ENCODE measurements at places on chromosomes 12 and 14.

DNA sequence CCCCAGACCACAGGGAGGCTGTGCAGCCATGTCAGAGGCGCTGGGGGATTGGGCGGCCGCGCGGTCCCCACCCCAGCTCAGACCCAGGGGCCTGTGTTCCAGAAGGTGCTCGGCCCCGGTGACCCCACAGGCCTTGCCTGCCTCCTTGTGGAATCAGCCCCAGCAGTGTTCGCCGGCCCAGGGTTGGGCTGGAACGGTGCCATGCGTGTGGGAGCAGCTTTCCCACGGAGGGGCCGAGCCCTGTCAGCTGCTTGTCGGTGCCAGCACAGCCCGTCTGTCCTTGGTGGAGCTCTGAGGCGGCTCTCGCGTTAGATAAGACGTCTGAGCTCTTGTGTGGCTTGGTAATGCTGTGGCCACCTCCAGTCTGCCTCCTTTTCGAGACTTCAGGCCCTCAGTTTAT, 8.5 kb downstream of the ZFYVE21 start:
- DNase-seq = no peak

DNA sequence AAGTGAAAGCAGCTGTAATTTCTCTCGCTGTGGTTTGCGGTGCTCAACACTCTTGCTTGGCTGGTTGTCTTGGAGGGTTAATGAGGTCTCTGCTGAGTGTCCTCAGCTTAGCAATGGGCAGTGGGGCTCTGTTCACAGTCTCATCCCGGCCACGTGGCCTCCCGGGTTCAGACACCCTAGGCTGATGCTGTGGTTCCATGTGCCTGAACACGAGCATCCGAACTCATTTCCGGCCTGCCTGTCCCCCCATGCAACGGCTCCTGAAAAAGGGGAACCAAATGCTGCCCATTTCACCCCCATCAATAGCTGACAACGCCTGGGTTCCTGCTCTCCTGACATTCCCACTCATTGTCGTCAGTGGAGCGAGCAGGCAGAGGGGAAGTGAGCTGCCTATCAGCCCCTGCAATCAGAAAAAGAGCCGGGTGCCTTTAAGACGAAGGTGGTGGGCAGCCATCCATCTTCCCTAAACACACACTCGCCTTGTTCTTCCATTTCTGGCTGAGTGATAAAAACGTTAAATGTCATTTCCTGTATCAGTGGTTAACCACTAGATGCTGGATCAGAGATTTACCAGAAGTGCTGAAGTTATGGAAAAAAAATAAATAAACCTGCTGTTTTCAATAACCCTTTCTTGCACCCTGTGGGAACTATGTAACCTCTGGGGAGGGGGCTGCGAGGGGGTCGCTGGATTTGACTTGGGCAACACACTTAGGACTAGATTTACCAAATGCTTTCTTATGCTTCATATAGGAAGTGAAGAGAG, 60.3 kb upstream of the BCL2L14 start:
- peak; percentile 53 for DNase-seq

DNA sequence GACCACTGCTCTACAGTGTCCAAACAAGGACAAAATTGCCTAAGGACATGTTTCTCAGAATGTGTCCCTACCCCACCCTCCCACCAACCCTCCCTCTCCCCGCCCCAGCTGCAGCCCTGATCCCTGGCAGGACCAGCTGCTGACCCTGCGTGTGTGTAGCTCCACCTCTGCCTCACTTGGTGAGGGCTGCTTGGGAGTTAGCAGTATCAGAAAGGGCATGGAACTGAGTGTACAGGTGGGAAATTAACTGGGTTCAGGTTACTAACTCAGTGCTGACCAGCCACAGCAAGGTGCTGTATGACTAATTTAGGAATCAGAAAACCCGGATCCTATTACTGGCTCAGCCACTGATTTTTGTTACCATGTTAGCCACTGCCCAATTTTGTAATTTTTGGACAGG, 11.3 kb upstream of the PLEKHD1 start:
- no peak for DNase-seq

DNA sequence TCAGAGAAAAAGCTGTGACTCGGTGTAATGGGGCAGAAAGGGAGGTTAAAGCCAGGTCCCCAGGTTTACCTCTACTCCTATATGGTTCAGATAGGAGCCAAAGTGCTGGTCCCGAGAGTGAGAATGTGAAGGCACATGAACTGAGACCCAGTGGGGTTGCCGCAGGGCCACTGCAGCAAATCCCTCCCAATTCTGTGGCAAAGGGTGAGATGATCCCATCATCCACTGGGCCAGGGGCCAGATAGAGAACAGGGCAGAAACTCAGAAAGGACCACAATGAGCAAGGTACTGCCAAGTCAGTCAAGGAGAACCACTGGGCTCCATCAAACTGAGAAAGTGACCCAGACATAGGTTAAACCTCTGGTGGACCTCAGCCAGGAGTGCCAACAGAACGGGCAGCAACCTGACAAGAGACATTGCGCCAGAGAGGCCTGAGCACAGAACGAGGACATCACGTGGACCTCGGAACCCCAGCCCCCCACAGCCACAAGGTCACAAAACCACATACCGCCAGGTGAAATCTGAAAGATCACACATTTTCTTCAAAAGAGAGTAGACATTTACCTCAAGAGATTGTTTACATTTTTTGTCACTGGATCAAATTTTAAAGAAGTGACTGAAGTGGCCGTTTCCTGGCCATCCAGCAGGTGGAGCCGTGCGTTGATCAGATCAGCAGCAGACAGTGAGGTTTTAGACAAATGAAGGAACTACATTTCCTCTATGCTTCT, 20.5 kb upstream of the ITPR2 start:
- DNase-seq = peak; percentile 58

GRCh38 chr14:53953002-53953827, 3.4 kb downstream of the BMP4 start:
- peak; percentile 89 for DNase-seq

DNA sequence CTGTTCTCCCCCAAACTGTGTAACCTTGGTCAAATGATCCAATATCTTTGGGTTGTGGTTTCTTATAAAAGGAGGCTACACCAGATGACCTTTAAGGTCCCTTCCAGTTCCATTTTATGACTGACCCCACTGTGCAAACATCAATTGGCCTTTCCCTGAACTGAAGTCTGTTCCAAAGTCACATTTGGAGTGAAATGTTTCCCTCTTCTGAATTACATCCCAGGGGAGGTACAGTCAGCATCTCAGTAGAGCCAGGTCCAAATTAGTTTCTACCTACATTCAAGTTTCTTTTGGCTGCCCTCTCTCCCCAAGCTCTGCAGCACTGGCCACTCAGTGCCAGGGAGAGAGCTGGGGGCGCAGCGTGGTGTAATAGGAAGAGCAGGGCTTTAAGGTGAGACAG, 34.4 kb downstream of the LIMA1 start:
- DNase-seq = no peak

DNA sequence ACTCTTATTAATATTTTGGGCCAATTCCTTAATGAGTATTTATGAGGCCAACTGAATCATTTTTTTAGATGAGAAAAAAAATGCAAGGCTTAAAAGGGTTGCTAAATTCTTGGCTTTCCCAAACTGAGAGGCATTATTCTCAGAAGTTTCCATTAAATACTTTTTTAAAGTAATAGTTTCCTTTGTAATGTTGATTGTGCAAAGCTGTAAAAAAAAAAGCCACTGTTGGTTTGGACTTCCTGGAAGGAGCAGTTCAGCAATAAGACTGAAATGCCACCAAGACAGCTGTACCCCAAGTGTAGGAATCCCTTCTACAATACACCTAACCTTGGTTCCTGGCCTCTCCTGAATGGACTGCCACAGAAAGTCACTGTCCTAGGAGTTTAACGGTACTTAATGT, 231.3 kb downstream of the MON2 start:
- no peak for DNase-seq

GRCh38 chr12:93846936-93847516, 169.9 kb downstream of the CRADD start:
- no peak for DNase-seq

GRCh38 chr12:88594780-88595179, 14.5 kb upstream of the KITLG start:
- no peak for DNase-seq

DNA sequence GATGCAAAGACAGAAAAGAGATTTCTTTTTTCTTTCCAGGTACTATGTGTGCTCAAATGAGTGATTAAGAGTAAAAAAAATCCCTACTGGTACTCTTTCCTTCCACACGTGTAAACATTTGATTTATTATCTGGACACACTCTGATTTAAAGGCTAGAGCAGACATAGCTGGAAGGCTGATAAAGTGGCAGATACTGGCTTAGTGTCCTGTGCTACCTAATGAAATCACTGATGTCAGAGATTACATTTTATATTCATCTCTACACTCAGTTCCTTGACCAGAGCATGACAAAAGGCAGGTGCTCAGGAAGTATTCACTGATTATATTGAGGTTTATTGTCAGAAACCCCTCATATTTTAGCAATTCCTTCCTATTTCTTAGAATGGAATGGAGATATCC, 136.6 kb upstream of the SLC38A2 start:
- no peak for DNase-seq

DNA sequence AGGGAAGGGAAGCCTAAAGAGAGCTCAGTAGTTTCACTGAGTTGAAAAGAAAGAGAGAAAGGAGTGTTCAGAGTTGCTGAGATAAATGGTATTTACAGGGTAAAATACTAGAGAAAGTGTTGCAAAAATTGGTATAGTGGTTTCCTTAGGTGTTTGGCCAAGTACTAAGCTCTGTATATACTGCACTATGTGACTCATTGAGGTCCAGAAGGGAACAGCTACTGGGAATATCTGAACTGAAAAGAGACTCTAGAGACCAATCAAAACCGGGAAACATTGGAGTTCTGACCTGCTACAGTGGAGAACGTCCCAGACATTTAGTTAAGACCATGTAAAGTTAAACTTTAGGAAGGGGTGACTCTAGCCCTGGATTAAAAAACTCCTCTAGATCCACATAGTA, 42.7 kb upstream of the ALX1 start:
- no peak for DNase-seq

DNA sequence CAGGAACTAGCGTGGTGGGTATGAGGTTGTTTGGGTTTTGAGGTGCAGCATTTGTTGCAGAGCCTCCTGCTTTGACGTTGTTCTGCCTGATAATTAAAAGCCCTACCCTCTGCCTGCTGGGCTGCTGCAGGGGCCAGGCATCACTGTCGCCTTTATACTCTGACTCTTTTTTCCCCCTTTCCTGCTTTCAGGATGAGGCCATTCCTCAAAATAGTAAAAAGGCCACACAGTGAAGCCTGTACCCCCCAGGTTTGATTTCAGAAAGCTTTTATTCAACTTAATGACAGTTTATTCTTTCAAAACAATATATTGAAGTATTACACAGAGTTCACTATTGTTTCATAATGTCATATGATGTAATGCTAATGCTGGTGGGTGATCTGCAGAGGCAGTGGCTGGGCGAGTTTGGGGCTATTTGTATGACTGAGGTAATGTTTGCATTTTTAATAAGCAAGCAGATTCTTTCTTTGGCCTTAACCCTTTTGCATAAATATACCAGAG, 9.1 kb downstream of the BORCS5 start:
- DNase-seq = no peak

GRCh38 chr12:106078358-106079010, 60.3 kb downstream of the NUAK1 start:
- DNase-seq = no peak

DNA sequence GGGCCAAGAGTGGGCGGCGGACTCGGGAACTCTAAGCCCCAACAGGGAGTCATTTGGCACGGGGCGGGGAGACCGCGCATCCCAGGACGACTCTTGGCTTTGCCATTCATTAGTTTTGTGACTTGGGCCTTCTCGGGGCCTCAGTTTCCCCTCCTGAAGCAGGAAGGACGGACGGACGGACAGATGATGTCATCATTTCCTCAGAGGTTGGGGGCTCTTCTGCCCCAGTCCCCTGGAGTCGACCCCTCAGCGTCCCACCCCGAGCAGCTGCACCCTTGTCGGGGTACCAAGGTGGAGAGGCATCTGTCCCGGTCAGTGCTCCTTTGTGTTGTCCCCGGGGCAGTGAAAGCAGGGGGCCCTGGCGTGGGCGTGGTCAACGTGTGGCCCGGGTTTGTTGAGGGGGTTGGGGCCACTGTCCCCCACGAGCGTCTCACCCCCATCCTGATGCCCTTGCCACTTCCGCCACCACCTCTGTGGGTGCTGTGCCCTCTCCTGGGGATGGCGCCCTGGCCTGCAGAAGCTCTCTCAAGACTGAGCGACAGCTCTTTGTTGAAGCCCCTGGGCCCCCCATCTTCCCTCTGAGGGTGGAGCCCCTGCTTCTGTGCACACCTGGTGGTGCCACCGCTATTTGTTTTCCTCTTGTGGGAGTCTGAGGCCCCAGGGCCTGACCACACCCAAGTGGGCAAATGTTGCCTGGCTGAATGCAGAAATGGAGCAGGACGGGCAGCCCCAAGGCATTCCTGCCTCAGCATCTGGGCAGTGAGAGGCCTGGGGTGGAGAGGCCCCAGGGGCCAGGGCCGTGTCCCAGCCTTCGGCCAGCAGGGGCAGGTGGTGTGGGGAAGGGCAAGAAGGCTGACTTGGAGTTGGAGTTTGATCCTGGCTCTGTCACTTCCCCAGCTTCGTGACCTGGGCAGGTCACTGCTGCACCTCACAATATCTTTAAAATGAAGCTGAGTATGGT, 896 bp downstream of the HHIPL1 start:
- no peak for DNase-seq

GRCh38 chr12:109946505-109946904, 46.4 kb downstream of the TCHP start:
- DNase-seq = no peak

DNA sequence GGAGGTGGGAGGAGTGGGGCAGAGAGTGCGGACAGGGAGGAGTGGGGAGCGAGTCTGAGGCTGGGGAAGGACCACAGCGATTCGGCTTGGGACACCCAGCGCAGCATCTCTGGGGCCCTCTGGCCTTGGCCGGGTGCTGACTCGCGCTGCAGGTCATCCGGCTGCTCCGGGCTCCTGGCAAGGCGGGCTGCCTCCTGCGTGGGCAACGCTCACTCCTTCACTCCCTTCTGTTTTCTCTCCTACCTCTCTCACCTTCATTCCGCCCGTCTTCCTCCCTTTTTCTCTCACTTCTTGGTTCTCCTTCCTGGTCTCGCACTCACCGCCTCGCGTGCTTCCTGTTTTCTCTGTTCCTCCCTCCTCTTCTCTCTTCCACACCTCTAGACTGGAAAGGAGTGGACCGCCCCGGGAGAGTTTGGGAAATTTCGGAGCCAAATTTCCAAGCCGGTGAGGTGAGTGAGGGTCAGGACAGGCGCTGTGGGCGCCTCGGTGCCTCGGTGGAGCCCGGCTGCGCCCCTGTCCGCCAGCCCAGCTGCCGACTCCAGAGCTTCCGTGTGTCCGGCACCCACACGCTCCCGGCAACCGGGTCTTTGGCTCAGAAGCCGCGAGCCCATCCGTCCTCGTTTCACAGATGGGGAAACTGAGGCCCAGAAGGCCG, 86.7 kb downstream of the B4GALNT3 start:
- DNase-seq = no peak

GRCh38 chr12:119468296-119468695, 125.3 kb upstream of the TMEM233 start:
- no peak for DNase-seq

GRCh38 chr14:34450542-34450915, 11.5 kb downstream of the SPTSSA start:
- DNase-seq = no peak
